ENCODE measurements at places on chromosomes 1 and 21.
A peak's percentile ranks its signal among the peaks of the same experiment; 100 is the strongest.

GRCh38 chr1:53934170-53934765 lies 11.2 kb downstream of the IFT25 start:
- no peak for DNase-seq

GRCh38 chr1:222031318-222031717 lies 289.4 kb upstream of the DUSP10 start:
- DNase-seq = no peak

GRCh38 chr1:4331767-4332163 lies 322.6 kb upstream of the AJAP1 start:
- no peak for DNase-seq

GRCh38 chr21:43644609-43645008 lies 14.7 kb downstream of the HSF2BP start:
- DNase-seq = peak; percentile 12

- no peak for DNase-seq
Measured at GRCh38 chr1:65668368-65668767, 124.3 kb upstream of the PDE4B start.

DNA sequence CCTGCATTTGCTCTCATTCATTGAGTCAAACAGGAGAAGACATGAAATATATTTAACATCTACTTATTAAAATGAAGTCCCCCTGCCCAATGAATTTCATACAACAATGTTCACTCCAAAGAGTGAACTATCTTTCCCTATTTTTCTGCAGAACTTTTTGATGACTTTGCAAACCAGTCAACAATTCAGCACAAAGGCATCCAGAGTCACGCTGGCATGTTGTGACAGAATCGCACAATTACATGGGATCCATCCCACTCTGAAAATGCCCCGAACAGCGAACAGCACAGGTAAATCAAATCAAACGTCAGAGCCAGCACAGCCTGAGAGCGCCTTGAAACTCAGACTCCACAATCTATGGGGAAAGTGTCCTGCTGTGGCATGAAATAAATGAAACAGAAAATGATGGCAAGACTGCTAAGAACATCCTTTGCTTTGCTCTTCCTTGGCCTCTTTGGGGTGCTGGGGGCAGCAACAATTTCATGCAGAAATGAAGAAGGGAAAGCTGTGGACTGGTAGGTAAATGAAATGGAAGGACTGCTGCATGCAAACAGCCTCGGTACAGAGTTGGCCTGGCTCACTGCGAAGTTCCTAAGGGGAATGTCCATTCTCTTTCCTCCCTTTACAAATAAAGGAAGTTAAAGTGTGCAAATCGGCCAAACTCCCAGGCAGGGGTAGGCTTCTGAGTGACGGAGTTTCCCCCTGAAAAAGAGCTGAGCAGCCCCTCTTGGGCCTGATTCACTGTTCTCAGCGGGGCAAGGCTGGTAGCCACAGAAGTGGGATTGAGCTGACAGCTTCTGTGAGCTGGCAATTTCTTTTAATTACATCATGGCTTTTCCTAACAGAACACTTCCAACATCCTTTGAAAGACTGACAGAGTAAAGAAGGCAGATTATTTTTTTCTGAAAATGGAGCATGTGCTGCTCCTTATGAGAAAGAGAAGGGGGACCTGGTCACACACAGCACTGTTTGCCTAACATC lies at the start of gene DNASE2B:
Gene DNASE2B, plus strand, starts transcription at position 310 of the 981 bp plus-strand sequence. Its CDS starts 81 bp downstream, at position 391.
- DNase-seq = no peak

- DNase-seq = no peak
Measured at GRCh38 chr1:82225421-82226185, 424.9 kb downstream of the ADGRL2 start.

- DNase-seq = no peak
Measured at GRCh38 chr21:45509566-45510465, 32.4 kb downstream of the SLC19A1 start.

GRCh38 chr1:84083307-84083706 lies 60.8 kb upstream of the PRKACB start:
- DNase-seq = no peak

DNA sequence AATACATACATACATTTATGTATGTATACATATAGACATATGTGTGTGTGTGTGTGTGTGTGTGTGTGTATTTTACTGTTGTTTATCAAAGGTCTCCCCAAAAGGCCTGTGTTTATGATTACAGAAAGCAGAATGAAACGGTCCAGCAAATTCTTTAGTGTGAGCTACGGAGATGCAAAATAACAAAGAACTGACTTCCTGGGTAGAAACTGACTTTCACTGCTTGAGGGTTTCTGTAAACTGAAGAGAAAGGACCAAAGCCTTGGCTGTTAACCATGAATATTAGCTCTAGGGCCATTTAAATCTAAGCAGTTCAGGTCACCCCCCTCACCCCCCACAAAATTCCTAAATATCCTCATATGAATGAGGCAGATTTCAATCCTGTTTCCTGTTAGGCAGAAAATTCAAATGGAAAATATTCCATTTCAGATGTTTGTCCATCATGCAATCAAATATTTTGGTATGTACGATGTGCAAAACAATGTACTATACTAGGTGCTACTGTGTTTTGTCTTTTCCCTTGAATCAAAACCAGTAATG lies 213.2 kb downstream of the TGFB2 start:
- DNase-seq = no peak

DNA sequence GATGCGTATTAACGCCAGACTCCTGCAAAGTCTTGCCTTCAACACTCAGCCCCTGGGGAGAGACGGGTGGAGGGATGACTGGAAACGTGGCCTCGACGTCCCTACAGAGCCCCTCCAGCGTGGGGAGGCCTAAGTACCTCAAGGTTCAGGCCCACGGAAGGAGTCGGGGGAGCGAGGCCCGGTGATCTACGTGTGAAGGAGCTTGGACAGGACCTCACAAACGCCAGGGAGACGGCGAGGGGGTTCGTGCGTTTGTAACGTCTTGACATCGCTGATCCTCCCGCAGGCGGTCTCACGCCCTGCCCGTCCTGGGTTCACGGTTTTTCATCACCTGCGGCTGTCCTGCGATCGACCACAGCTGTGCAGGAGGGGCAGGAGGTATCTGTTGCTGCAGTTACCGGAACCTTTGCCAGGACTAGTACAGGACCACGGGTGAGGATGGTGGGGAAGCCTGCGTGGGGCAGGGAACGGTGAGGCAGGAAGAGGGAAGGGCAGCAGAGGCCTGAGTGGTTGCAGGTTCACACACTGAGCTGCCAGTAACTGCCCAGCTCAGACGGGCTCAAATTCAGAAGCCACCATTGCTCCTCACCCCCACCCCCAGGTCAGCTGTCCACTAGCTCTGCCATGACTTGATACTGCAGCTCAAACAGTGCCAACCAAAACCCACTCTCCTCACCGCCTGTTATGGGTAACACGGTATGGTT lies 889 bp upstream of the CCNL2 start:
- no peak for DNase-seq

- DNase-seq = no peak
Measured at GRCh38 chr1:197355248-197355995, 87.4 kb downstream of the CRB1 start.

DNA sequence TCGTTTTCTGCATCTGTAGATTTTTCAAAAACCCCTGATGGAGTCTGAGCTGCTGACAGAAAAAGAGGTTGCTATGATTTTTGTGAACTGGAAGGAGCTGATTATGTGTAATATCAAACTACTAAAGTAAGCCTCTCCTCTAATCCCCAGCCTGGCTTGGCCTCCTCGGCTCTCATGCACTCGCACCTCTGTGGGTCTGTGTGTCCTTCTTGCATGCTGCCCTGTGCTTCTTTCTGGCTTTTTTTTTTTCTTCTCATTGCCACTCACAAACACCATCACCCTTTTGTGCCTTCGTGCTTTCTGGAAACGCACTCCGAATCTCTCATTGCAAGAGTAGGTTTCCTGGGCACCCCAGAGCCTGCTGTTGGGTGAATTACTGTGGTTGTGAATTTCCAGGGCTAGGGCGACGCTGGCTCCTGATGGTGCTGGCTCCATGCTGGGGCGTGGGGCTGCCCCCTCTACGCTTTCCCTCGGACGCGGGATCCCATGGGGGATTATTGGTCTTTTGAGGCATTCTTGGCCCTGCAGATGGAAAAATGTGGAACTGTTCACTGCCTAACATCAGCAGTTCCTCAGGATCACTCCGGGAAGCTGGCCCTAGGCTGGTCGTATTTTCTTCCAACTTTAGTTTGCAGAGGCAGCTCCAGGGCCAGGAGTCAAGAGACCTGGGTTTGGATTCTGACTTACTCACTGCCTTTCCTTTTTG lies 56.8 kb downstream of the ATP5PO start:
- no peak for DNase-seq

GRCh38 chr1:43545695-43546387 lies 15.2 kb downstream of the PTPRF start:
- no peak for DNase-seq

GRCh38 chr1:97332716-97333115 lies 588.1 kb downstream of the DPYD start:
- no peak for DNase-seq

Data from epithelial cell of prostate (primary cell).